ENCODE measurements at places on chromosomes 3 and 15.
A peak's percentile ranks its signal among the peaks of the same experiment; 100 is the strongest.

GRCh38 chr3:59149166-59149565, 99.3 kb upstream of the CFAP20DC start:
- no peak for DNase-seq

DNA sequence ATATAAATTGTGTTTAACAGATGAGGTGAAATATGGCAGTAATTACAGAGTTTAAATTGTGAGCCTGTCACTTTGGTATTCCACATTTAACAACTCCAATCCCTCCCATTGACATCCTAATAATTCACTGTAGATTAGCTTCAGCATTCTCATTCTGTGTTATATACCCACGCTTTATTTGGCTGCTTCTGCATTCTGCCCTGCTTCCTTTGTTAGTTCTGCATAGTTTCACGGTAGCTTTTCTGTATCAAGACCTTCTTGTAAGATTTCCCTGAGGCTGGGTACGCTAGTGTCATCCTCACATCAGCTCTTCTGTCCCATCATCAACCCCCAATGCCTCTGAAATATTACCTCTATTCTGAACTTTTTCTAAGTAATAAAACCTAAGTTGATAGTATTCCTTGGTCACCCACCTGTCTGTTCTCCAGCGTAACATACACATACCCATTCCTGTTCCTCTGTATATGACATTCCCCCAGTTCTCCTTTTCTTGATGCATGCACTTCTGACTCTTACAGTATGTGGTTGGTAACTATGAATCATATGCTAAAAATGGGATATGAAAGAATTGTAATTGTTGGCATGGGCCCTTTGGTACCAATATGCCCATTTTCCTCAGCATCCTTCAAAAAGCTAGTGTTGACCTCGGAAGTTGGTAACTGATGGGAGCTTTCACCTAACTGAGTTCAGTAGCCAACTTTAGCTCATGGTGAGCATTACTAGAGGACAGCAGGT, 171.2 kb downstream of the KLHL25 start:
- no peak for DNase-seq

DNA sequence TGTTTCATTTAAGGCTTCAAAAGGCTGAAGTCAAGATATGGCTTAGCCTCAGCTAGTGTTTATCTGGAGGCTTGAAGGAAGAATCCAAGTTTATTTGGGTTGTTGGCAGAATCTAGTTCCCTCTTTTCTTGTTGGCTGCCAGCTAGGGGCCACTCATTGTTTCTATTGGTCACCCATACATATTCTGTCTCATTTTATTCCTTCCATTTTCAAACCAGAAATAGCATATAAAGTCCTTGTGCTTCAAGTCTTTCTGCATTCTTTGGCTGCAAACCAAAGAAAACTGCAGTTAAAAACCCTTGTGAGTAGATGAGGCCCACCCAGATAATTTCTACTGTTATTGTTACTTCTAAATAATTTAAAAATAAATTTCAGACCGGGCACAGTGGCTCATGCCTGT, 301.7 kb downstream of the OXSM start:
- no peak for DNase-seq

DNA sequence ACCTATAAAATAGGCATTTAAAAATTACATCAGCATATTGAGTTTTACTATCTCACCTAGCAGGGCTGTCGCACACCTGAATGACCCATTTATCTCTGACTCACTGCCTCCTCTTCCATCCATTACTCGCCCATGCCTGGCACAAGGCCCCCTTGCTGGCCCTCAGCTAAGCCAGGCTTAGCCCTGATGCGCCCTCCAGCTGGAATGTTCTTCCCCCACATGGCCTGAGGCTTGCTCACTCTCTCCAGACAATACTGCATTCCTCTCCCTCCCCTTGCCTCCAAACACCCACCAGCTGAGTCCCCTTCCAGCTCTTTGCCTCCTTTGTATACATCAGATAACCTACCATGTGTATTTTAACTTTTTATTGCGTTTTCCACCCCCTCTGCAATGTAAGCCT, 7.2 kb downstream of the SH3BP5 start:
- DNase-seq, result no peak

DNA sequence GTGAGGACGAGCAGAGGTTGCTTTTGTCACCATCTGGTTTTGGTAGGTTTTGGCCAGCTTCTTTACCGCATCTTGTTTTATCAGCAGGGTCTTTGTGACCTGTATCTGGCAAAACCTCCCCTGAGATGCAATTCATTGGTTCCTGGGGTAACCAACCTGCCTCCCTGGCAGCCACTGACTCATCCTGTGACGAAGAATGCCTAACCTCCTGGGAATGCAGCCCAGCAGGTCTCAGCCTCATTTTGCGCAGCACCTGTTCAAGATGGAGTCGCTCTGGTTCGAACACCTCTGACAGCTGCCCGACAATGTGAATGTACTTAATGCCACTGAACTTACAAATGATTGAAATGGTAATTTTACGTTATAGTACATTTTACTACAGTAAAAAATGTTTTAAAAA, 6.8 kb upstream of the ADAMTS17 start:
- no peak for DNase-seq

DNA sequence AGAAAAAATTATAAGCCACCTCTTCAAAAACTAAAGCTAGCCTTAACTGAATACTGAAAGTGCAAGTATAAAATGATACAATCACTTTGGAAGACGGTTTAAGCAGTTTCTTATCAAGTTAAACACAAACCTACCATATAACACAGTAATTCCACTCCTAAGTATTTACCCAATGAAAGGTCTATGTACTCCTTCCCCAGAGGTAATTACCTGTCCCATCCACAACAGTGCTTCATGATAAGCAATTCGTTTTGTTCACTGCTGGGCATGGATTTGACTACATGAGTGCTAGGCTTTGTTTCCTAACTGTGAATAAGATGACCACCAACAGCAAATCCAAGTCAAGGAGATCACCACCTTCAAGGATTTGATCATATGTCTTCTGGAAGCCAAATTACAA, 4.3 kb downstream of the COX5A start:
- no peak for DNase-seq

GRCh38 chr3:39479701-39480414, 12.4 kb downstream of the MOBP start:
- no peak for DNase-seq

- no peak for DNase-seq
These were observed 146.1 kb downstream of the DPH6 start for GRCh38 chr15:35399901-35400300.

GRCh38 chr15:82871832-82872484, 62.5 kb downstream of the WHAMM start:
- no peak for DNase-seq

DNA sequence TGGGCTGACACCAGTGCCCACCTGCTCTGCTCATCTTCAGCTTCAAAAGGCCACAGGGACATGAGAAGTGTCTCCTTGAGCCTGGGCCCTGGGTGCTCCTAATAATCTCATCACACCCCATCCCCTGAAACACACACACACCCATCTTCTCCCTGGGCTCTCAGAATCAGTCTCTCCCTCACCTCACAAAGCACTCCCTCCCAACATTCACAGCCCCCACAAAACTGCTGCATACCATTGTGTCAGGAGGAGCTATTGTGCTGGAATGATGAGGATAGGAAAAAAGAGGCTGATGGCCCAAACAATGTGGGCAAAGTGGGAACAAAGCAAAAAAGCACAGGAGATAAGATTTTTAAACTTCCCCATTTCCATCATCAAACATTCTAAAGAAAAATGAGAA, 16.8 kb downstream of the FOXP1 start:
- no peak for DNase-seq

- peak; percentile 70 for DNase-seq
These were observed 11.4 kb upstream of the CYP11A1 start for GRCh38 chr15:74378848-74379247.

GRCh38 chr3:46386205-46386604, 15.5 kb downstream of the CCR5 start:
- DNase-seq, result no peak

DNA sequence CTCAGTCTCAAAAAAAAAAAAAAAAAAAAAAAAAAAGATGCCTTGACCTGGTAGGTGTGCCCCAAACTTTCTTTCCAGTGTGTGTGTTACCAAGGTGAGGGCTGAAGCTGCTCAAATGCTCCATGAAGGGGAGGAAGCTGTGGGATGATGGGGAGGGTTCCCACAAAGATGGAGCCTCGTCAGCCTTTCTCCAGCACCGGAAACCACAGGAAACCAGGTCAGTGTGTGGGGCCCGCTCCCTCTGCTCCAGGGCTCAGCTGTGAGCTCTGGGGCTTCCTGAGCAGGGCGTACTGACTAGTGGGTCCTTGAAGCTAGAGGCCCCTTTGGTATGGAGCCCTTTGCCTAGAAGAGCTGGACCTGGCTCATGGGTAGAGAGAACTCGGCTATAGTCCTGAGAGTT, 681 bp upstream of the IL17RE start:
- DNase-seq, result no peak

DNA sequence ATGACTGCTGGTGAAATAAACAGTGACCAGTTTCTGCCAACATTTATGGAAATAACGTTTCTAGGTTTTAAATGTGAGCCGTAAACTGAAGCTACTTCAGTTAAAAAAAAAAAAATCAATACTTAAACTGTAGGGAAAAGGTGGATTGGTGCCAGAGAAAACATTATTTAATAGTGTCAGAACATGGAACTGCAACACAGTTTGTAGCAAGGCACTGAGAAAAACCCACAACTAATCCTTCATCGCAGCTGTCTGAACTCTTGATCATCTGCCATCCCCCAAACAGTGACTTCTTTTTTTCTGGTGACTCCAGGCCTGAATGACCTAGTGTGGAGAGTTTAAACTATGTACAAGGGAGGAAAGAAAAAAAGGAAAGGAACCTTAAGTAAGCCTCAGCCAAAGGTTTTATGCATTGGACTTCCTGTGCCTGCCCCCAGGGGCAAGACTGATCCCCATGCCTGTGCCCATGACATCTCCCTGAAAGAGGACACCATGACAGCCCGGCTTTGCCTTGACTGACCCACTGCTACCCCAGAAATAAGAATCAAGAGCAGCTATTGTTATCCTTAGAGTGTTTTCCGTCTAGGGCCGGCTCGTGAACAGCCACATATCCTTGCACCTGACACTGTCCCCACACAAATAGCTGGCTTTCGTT, 33.1 kb downstream of the CRTAP start:
- DNase-seq, result no peak

DNA sequence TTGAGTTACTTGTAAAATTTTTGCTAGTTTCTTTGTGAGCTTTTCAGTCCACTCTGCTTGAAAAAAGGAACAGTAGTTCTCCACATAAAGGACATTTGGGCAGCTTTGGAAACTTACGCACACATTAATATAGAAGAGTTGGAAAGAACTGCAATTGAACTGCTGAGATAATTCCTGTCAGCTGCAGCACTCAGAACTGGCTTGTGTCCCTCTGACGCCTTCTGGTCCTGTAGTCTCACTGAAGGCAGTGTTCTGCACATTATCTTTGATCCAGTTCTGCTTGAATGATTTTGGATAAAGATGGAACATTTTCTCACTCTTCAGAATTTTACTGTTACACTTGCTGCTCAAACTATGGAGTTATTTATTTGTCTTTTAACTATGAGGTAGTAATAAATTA, 901.9 kb downstream of the OTOL1 start:
- no peak for DNase-seq

- DNase-seq, result no peak
These were observed 16.1 kb downstream of the FGF7 start for GRCh38 chr15:49438962-49439631.

DNA sequence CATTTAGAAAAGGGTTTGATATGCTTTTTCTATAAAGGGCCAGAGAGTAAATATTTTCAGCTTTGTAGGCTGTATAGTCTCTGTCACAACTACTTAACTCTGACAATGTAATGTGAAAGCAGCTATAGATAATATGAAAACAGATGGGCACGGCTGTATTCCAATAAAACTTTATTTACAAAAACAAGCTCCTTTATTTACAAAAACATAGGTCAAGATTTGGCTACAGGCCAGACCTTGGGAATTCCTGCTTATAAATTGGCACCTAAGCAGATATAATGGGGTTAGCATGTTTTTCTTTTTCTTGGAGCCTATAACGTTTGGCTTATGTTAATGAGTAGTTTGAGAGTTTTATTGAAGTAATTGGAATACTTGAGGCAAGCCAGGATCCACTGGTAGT, 119.4 kb upstream of the CGNL1 start:
- DNase-seq, result no peak

DNA sequence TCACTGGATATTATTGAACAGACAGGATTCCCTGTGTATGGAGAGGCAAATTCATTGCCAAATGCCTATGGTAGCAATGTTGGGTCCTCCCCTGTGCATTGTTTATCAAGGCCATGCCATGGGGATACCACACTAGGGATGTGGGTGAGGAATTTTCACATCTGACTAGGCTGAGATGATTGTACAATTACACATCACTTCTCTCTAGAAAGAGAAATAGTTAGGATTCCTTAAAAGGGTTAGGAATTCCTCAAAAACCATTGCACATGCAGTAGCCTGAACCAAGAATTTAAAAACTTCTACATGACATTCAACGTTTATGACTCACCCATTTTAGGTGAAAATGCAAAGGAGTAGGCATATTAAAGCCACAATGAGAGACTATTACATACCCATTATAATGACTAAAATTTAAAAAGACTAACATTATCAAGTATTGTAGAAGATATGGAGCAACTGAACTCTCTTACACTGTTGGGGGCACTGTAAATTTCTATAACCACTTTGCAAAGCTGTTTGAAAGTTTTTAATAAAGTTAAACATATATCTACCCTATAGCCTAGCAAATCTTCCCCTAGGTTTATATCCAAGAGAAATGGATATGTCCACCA, 175.9 kb downstream of the THRB start:
- no peak for DNase-seq

DNA sequence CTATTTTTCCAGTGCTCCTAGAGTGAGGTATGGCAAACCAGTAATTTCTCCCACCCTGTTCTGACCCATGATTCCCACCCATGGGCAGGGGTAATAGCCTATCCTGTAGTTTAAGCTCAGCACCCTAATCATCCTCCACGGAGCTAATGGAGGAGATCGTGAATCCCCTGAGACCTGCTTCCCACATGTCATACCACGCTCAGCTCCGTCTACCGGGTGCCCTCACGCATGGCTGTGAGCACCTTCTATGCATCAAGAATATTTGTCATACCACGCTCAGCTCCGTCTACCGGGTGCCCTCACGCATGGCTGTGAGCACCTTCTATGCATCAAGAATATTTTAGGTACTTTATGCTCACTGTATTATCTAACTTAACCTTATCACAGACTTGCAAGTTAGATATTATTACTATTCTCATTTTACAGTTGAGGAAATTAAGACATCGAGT, 104.7 kb upstream of the PFN2 start:
- no peak for DNase-seq

DNA sequence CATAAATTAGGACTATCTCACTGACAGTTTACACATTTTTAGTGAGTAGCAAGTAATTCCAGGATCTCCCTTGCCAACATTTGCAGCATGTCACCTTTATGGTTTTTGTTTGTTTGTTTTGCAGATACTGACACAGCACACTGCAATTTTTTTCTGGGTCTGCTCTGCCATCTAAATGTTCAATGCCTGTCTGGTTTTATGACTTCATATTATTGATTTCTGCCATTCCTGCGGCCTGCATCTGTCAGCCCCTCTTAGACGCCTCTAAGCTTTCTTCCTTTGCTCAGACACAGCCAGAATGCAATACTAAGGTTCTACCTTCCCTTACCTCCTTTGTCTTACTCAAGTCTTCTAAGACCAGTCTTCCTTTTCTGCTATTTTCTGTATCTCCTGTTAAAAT, 321.2 kb upstream of the AZI2 start:
- no peak for DNase-seq

- no peak for DNase-seq
These were observed 11.3 kb downstream of the DNAAF4 start for GRCh38 chr15:55496716-55497115.
